ENCODE measurements at places on chromosomes 16 and 17.

GRCh38 chr17:57968456-57968855, 13.2 kb upstream of the CUEDC1 start:
- no peak for DNase-seq

DNA sequence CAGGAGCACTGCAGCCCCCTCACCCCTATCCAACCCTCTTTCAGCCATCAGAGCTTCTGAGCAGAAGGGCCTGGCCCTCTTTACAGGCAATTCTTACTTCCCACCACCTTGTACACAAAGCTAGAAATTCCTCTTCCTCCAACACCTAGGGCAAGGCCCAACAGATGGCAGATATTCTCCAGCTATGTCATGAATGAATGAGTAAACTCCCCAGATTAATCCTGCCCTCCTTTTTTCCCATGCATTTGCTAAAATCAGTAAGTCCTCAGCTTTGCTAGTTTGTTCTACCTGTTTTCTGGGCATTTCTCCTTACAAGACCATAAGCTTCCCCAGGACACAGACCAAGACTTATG, 20.4 kb upstream of the MRPS23 start:
- no peak for DNase-seq

GRCh38 chr16:2687531-2688308, 5.4 kb downstream of the KCTD5 start:
- no peak for DNase-seq

DNA sequence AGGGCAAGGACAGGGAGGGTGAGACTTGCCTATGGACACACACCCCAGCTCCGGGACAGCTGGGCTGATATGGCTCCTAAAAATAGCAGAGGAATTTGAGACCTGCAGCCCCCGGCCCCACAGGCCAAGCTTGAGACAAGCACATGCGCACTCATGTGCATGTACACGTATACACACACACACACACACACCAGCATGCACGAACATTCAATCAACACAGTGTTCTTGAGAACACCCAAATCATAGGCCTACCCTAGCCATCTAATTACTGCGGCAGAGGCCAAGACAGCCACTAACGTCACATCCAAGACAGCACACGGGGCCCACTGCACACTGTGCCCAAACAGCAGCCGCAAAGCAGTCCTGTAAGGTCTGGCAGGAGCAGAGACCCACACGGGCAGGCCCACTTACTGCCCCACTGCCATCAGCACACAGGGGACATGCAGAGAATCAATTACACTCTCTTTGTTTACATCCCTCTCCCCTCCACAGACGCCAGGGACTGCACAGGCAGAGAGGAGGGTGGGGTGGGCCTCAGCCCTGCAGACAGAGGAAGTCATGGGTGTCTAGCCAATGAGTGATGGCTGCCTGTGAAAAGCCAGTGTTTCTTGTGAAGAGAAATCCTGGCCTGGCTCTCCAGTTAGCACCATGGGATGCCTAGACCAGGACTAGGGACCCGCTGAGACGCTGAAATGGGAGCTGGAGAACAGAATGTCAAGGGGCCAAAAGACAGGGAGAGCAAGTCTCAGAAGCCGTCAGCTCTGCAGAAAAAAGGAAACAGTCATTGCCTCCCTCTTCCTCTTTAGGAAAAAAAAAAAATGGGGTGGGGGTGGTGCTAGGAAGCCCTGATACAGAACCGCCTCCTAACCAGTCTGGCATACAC, 39.3 kb downstream of the MYO18A start:
- no peak for DNase-seq

- no peak for DNase-seq
Measured at GRCh38 chr17:51803161-51803560, 355.4 kb downstream of the CA10 start.

All from stimulated activated CD8-positive, alpha-beta memory T cell treated with anti-CD3 and anti-CD28 coated beads, Interleukin-12 subunit alpha, Interleukin-12 subunit beta, amount 100 ng/mL, for 1 hour (primary cell).